T-helper 1 cell treated with Interleukin-12 subunit alpha and Interleukin-12 subunit beta and Interleukin-4 antibody, amounts not matched to agents 30 ng/mL and 1 ng/mL, for 36 hours (primary cell): ENCODE measurements at places on chromosomes 3 and 15. TPM values are rescaled to one million over a fixed set of nuclear protein-coding genes. Genes with fewer than 3 reads are reported as not detected.

Gene CHD2
- 140 and 146 TPM in 2 replicates for total RNA-seq

Gene PROS1
- total RNA-seq = 1.1 and 1.2 TPM in 2 replicates

Gene TCTA
- total RNA-seq = 21.6 and 24.1 TPM in 2 replicates

Gene GOLGA6D
- not detected in 2 replicates for total RNA-seq

Gene VGLL3
- total RNA-seq = not detected in 2 replicates

Gene CYP19A1
- total RNA-seq = 0.07 TPM in 1 of 2 replicates, not detected in the other

Gene CDHR4
- total RNA-seq = 0.20 and 0.22 TPM in 2 replicates

Gene CELF6
- total RNA-seq = 0.98 and 1.1 TPM in 2 replicates

Gene CCR9
- total RNA-seq = not detected in 2 replicates

Gene HYAL1
- total RNA-seq = 0.29 and 0.32 TPM in 2 replicates

Gene SLC2A2
- not detected in 2 replicates for total RNA-seq

Gene FAM107A
- not detected in 2 replicates for total RNA-seq

Gene AZI2
- 51.9 and 59.3 TPM in 2 replicates for total RNA-seq

Gene ZBED2
- 95.1 and 96.0 TPM in 2 replicates for total RNA-seq

Gene SNTN
- total RNA-seq = not detected in 2 replicates

Gene CKMT1B
- total RNA-seq = 0.20 and 0.32 TPM in 2 replicates

Gene GOLGA6A
- 0.17 TPM in 1 of 2 replicates, not detected in the other for total RNA-seq

Gene NEDD4
- total RNA-seq = 11.4 and 11.6 TPM in 2 replicates

Gene TP63
- 0.83 and 1.0 TPM in 2 replicates for total RNA-seq

Gene SAMMSON
- not detected in 2 replicates for total RNA-seq

Gene RAB7A
- 257 and 261 TPM in 2 replicates for total RNA-seq

Gene MYZAP
- total RNA-seq = not detected in 2 replicates

Gene SPINK8
- total RNA-seq = not detected in 2 replicates

Gene IQGAP1
- 196 TPM in 2 replicates for total RNA-seq

Gene CEMIP
- total RNA-seq = 0.12 TPM in 1 of 2 replicates, not detected in the other

Gene SNAP23
- 70.8 and 72.3 TPM in 2 replicates for total RNA-seq
